T-helper 2 cell (primary cell): ENCODE measurements at places on chromosomes 2 and 18.

GRCh38 chr2:7355781-7356180, 438.6 kb downstream of the RNF144A start:
- no peak for DNase-seq

DNA sequence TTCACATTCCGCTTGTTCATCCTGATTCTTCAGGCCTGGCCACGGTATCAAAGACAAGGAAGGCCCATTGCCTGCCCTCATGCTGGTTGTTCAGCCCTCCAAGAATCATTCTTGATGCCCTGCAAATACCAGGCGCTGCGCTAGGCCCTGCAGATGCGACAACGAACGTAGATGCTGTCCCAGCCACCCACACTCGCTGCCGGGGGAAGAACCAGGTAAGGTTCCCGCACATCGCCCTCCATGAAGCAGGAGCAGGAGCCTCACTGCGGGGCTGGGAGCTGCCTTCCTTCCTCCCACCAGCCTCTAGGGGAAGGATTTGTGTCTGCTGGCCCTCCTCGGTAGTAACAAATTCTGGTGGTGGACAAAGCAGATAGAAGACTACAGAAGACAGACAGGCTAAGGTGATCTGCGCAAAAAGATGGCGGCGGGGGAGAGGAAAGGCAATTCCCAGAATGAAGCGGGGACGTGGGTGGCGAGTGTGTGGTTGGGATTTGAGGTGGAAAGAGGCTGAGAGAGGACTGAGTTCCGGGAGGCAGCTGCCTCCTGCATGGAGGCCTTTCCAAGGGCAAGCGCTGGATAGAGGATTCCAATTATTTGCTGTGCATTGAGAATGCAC, 19.8 kb upstream of the GPR55 start:
- no peak for DNase-seq

DNA sequence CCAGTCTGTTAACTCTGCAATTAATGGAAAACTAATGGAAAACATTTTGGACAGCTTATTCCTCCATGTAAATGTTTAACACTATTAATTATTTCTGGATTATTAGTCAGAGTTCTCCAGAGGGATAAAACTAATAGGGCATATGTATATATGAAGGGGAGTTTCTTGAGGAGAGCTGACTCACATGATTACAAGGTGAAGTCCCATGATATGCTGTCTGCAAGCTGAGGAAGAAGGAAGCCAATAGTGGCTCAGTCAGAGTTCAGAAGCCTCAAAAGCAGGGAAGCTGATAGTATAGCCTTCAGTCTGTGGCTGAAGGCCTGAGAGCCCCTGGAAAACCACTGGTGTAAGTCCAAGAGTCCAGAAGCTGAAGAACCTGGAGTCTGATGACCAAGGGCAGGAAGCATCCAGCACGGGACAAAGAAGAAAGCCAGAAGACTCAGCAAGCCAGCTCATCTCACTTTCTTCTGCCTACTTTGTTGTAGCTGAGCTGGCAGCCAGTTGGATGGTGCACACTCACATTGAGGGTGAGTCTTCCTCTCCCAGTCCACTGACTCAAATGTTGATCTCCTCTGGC, 136.0 kb downstream of the PTH2R start:
- DNase-seq = no peak

GRCh38 chr2:208570851-208571763, 164.5 kb downstream of the PTH2R start:
- no peak for DNase-seq

GRCh38 chr2:240561325-240561971, 1.3 kb downstream of the DUSP28 start:
- no peak for DNase-seq

DNA sequence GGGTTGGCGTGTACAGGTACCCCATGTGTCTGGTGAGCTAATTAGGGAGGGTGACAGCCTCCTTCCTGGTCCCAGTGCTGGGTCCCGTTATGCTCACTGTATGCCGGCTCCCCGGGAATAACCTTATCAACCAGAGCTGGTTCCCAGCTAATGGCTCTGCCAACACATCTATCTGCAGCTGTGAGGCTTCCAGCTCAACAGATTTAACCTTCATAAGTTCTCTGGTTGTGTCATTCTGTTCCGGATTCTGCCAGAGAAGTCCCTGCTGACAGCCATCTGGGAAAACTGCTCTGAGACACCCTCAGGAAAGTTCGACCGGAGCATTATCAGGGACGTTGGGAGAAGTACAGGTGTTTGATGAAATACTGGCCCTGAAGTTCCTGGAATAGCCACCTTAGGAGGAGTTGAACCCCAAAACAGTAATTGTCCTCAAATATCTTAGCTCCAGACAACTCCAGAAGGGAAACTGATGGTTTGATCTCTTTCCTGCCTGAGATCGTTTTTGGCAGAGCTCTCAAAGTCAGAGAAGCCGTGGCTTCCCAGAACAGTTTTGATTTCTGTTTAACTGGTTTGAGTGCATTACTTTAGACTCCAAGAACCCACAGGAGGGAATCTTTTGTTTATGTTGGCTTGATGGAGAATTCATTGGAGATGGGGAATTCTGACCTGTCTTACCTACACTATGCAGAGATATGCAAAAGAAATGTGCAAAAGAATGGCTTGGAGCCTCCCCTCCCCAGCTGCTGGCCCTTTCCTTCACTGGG, 39.4 kb upstream of the TXNDC2 start:
- DNase-seq = no peak

GRCh38 chr18:78589916-78590437, 389.6 kb upstream of the SALL3 start:
- DNase-seq = no peak

DNA sequence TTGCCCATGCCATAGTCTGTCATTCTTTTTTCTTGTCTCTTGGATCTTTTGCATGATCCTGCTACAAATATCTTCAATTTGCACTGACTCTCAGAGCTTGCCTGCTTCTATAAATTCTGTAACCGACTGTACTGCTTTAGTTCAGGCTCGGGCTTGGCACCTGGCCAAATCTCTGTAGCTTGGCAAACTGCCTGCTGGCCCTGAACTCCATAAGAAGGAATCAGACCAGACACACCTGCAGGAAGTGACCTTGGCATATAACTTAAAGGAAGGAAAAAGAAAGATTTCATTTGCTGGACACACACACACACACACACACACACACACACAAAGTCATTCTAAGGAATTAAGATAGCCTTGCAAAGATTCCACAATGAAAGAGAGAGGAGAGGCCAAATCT, 291.2 kb upstream of the DDX18 start:
- DNase-seq = no peak

GRCh38 chr2:108593547-108594098, 59.4 kb downstream of the LIMS1 start:
- no peak for DNase-seq

DNA sequence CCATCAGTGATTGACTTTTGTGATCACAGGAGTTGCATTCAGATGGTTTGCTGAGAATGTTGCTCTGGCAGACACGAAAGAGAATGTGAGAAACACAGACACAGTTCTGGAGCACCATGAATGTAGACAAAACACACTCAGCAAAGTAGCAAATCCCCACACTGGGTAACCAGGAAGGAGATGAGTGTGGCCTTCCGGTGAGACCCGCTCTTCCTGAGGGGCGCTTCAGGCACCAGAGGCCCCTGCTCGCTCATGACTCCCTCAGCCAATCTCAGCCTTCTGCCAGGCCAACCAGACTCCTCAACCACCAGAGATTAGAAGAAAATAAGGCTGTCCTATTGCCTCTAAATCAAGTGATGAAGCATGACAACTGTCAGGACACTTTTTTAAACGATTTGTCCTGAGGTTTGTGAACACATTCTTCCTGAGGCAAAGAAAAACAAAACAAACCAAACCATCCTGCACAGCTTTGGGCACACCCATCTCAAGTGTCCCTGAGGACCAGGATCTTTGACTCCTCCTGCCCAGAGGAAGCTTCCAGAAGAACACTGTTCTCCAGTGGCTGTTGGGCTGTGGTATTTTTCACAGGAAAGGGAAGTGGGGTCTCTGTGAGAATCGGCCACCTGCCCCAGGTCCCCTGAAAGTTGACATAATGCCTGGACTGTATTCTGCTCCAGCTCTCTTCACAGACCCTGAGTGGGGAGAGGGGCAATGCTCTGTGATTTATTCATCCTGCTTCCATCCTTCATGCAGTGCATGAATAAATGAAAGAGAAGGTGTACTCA, 152.8 kb downstream of the BCL11A start:
- DNase-seq = no peak

DNA sequence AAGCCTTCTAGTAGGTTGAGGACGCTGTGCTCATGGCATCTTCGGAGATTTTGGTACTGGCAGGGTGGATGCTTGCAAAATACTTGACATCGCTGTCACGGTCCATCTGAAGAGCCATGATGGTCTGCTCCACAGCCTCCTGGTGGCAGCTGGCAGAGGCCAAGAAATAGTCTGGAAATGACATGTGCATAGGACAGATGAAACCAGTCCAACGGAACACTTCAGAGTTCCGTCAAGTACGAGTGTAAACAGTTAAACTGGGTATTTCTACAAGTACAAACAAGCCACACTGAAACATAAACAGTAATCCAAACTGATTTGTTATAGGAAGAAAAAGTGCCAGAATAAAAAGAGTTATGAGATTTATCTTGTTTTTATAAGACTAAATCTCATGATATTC, 66.6 kb downstream of the PPP4R1 start:
- no peak for DNase-seq

GRCh38 chr2:161946489-161947107, 127.4 kb downstream of the DPP4 start:
- DNase-seq = no peak

GRCh38 chr2:148814143-148814859, 60.7 kb upstream of the KIF5C start:
- no peak for DNase-seq

DNA sequence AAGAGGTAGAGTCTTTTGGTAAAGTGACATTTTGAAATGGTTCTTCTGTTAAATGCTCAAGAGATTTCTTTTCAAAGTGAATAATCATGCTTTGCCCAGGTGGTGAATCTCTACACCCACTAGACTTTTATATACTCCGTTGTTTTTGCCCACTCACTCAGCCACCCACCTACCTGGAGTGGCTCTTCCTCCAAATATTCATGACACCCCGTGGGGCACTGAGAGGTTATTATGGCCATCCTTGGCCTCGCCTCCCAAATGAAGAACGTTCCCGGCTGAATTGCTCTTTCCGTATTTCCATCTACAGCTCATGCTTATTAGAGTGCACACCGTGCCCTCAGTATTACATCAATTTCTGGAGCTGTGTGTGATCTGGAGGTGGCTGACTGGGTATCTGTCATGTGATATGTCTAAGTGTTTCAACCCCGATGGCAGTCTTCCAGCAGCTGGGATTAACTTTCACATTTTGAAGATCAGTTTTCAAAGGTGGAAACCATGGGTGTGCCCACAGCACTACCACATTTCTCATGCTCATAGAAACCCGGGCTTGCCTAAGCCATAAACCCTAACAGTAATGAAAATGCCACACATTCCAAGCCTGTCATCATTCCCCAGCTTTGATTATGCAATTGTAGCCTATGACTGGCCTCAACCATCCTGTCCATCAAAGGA, 406.6 kb upstream of the MMADHC start:
- no peak for DNase-seq

GRCh38 chr2:37142546-37142945, 14.2 kb downstream of the EIF2AK2 start:
- DNase-seq = no peak

DNA sequence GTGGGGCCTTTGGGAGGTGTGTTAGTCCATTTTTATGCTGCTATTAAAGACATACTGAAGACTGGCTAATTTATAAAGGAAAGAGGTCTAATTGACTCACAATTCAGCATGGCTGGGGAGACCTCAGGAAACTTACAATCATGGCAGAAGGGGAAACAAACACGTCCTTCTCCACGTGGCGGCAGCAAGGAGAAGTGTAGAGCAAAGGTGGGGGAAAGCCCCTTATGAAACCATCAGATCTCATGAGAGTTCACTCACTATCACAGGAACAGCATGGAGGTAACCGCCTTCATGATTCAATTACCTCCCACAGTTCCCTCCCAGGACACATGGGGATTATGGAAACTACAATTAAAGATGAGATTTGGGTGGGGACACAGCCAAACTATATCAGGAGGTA, 187.1 kb upstream of the OSR1 start:
- DNase-seq = no peak

- no peak for DNase-seq
Observed at GRCh38 chr2:136238286-136239078, 120.5 kb upstream of the CXCR4 start.
